ENCODE measurements at places on chromosomes 3 and 15.

DNA sequence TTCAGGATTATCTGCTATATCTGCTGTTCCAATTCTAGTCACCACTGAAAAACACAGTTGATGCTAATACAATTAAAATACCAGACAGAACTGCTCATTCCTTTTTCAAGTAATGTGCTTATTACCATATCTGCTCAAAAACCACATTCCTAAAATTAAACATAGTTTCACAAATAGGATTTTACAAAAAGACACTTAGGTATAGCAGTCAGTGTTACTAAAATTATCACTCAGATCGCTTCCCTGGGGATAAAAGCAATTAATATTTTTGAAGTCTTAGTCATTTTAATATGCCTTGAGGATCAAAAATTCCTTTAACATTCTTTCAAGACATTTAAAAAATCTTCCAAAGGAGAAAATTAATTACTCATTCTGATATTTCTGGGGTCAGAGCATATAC, 71.5 kb downstream of the RAD18 start:
- peak; percentile 14 for DNase-seq

DNA sequence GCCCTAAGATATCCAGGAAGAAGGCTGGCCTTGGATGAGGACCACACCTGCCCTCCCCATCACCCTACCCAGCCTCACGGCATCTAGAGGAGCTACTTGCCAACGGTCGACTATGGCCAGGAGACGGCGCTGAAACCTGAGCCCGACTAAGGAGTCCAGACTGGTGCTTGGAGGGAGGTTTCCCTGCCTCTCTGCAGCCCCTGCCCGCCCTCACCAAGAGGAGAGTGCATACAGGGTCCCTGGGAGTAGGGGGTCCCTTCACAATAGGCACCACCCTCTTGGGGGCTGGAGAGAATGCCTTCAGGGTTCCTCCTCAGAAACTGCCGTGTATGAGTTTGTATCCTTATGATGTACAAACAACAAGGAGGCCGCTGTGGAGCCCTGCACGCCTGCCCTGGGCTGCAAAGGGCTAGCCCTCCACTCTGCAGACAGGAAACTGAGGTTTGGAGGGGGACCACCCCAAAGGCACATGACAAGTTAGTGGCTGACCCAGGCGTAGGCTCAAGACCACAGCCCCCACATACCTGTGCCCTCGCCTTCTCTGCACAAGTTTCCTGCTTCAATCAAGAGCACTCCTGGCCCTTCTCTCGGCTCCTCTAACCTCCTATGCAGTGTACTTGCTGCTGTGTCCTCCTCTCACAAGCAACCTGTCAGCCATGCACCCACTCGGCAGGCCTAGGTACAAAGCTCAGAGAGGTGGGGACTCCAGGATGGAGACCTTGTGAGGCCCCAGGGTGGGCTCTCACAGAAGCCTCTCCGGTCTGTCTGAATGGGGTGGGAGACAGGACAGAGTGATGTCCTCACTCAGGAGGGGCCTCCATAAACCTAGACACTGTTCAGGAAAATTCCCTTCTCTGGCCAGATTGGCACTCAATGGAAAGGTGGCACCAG, 7.4 kb downstream of the KLF15 start:
- DNase-seq = no peak

DNA sequence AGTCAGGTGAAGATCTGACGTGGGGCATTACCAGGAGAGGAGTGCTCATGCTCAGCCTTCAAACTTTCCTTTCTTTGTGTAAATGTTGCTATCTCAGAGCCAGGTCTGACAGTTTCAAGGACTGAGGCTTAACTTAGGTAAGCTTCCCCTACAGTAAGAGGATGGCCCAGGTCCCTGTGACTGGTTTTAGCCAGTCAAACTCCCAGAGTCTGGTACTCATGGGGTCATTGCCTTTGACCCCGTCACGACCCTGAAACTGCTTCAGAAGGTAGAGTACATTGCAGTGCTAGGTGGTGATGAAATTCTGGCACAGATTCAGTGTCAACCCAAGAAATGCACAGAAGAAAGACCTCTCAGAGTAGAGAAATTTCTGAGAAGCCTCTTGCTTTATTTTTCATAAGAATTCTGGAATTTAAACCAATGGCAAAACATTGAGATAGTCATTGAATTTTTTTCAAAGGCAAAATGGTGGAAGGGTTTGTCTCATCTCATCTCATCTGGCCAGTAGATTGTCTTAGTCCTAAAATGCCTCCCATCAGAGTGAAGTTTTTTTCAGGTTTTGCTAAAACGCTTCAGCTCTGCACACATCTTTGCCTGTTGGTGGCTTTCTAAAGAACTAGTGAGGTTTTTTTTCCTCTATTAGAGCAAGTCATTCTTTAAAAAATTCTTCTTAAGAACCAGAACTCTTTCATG, 23.1 kb downstream of the ZBTB38 start:
- no peak for DNase-seq

GRCh38 chr15:63615935-63616334, 18.7 kb downstream of the FBXL22 start:
- DNase-seq = no peak

DNA sequence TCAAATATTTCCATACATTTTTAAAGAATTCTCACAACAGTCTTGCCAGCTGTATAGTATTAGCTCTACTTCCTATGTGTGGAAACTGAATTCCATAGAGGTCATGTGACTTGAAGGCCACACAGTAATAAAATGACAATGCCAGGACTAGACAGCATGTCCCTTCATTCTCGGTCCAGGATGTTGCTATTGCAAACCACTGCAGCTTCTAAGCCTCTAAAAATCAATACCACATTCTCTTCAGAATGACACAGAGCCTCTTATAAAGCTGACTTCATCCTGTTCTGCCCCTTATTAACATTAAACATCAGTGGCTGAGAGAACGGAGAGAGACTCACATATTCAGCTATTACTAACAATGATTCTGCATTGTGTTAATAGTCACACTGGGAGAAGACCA, 240.3 kb upstream of the PEX5L start:
- DNase-seq = peak; percentile 10

GRCh38 chr15:51006336-51006985, 88.2 kb downstream of the TNFAIP8L3 start:
- DNase-seq = no peak

- DNase-seq = no peak
Measured at GRCh38 chr3:105323274-105323599, 43.5 kb upstream of the ALCAM start.

- DNase-seq = peak; percentile 28
Measured at GRCh38 chr15:75599401-75599800, 20.3 kb upstream of the PTPN9 start.

DNA sequence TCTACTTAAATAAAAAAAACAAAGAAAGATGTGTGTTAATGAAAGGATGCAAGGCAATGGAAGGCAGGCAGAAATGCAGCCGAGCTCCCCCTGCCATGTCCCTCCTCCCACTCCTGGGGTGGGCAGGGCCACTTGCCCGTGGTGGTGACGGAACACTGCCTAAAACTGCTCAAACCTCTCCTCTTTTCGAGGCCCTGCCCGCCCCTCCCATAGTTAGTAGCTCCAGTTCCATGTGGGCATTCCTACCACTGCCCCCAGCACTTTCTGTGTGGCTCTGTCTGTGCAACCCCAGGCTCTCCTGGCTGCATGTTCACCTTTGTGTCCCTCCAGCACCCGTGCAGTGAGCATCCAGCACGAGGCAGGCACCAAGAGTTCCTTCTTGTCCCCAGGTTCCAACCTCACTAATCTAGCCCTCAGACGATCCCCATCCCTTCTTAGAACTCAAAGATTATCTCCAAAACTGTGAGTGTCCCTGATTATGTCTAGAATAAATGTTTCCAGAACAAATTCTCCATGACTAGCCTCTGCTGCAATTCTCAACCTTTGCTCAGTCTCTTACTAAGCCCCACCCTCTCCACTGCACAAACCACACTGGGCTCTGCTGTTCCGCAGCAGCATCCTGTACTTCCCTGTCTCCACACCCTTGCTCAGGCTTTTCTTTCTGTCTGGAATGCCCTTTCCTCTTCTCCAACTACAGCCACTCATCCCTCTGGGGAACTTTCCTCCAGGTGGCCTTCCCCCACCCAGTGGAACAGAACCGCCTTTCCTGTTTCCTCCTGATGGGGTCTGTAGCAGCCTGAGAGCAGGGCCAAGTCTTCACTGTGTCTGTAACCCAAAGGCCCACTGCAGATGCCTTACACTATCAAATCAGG, 32.6 kb upstream of the SPTBN5 start:
- peak; percentile 45 for DNase-seq

- DNase-seq = no peak
Measured at GRCh38 chr3:32847528-32847927, 29.7 kb downstream of the TRIM71 start.

GRCh38 chr3:108345492-108346205, 49.3 kb downstream of the HHLA2 start:
- peak; percentile 5 for DNase-seq

DNA sequence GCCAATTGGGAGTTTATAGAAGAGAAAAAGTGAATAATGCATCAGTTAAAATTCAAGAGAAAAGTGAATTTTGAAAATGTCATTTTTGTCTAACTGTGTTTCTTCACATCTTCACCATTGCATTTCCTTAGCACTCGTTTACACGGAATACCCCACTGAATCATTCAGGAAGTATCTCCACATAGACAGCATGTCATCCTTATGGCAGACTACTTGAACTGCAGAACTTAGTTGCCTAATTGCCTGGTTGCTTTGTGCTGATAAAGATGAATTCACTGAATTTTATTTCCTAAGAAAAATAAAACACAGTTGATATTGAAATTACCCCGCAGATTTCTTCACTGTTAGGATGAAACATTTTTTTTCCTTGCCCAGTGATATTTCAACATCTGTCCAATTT, 627.1 kb downstream of the ROBO1 start:
- peak; percentile 9 for DNase-seq

GRCh38 chr3:30711151-30711550, 104.8 kb downstream of the TGFBR2 start:
- DNase-seq = no peak

- DNase-seq = peak; percentile 68
Measured at GRCh38 chr3:37712918-37713817, 148.5 kb upstream of the CTDSPL start.

DNA sequence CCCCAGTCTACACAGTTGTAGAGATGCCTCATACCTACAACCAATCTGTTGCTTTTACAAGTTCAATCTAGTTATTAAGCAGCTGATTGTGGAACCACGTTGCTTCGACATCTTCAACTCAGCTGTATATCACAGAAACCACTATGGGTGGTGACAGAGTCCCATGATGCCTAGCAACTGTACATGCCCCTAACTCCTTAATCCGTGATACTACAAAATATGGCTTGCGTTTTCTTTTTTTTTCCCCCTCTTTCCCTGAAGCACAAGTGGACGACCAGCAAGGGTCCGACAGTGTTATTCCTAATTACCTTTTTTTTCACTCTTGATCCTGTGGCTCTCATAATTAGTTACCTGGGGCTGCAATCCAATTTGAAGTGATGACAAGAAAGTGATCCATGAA, 478.6 kb downstream of the FOXP1 start:
- no peak for DNase-seq

DNA sequence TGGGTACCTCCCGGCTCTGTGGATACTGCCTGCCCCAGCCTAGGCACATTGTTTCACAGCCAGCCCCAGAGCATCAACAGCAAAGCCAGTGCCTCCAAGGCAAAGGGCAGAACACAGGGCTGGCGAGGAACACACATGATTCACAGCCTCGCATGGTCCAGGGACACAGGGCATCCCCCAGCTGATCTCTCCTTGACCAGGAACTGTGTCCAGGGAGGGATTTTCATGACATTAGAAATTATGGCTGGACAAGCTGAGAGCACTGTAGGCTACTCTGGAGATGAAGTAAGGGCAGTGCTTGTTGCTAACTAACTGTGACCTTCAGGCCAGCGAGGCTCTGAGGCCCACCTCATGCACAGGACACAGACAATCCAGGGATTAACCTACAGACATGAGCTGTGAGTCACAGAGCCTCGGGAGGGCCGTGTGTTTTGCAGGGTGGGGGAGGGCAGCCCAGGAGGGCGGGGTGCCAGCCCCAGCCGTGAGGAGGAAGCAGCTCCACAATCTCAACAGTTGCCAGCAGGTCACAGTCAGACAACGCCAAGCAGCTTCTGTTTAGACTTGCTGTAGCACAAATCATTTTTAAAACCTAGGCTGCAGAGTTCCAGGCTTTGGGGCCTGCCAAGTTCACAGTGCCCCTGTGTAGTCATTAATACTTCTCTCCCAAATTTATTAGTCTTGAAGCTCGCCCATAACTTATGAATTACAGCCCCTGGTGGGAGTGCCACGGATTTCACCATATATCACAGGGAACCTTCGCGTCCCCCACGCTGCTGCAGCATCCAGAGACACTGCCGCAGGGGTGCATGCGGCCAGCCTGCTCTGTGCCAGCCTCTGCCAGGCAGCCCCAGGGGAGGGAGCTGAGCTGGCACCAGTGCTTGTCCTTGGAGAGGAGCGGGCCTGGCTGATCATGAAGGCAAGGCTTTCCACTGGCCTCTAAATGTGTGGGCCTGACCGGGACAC, 114.7 kb downstream of the ETFA start:
- DNase-seq = peak; percentile 94

DNA sequence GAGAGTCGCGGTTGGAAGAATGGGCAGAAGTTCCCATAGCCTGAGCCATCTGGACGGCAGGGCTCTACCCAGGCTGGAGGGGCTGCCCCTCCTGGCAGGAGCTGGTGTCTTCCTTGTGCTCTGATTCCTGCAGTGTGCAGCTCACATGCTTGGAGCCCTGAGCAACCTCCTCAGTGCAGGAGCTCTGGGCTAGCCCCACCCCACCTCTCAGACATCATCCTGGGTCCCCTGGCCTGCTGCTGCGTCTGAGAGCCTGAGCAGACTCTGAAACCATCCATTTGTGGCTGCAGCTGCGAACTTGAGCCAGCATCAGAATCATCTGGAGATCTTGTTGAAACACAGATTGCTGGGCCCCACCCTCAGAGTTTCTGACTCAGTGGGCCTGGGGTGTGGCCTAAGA, 42.8 kb downstream of the POMGNT2 start:
- no peak for DNase-seq

DNA sequence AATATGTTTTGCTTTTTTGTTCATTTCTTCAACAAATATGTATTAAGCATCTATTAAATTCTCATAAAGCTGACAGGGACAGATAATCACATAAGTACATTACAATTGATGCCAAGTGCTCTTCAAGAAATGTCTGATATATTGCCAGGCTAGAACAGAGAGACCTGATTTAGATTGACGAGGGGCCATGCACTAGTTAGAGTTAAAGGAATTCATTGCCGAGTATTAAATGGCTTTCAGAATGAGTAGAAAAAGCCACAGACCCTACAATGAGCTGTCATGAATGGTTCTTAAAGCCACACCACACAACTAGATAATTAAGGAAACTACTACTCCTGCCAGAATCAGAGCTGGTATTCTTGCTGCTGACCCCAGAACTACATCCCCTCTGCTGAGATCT, 250.2 kb upstream of the MME start:
- DNase-seq = no peak
